Putamen (tissue), 1 donor: ENCODE measurements at places on chromosomes 7 and 10.

GRCh38 chr7:37089972-37090371 lies 358.7 kb downstream of the ELMO1 start:
- DNase-seq: no peak

DNA sequence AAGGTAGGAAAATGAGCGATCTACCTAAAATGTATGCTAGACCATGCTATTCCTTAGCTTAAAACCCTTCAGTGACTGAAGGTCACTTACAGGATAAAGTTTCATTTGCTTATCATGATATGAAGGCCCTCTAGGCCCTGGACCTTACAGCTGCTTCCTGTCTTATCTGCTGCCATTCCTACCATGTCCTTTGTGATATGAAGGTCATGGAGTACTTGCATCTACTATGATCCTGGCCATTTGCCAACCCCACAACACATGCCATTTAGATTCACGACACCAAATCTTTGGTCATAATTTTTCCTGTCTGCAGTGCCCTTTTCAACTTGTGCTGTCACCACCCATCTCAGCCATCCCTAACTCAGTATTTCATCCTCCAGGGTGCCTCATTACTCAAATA lies 181.8 kb upstream of the MDFIC start:
- DNase-seq: no peak

DNA sequence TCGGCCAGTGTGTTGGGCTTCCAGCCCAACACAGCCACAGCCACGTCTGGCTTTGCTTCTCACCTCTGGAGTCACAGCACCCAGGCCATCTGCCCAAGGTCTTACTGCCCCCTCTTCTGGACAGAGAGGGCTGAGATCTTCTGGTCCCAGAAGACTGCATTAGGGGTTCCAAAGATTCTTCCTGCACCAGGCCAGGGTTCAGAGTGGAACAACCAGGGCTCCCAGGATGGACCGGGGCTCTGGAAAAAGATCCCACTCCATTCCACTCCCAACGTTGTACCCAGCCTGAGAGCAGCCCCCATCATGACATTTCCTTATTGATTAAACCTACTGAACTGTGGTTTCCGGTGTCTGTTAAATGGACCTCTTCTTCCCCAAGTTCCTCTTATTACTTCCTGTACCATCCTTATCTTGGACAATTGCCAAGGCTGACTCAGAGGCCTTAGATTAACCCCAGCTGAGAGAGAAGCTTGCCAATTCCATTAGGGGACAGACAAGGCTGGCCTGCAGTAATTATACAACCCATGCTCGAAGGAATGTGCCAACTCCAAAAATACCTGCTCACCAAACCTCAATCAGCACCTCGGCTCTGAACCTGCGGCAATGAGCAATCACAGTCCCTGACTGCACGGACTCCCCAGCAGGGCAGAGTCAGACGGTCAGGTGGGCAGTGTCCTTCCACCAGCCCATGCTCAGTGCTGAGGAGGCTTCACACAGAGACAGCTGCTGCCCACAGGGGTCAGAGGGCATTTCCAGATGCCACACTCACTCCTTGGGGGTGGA lies 47.9 kb upstream of the NPFFR1 start:
- DNase-seq: no peak

GRCh38 chr7:117051808-117052207 lies 98.5 kb downstream of the ST7 start:
- DNase-seq: peak; percentile 58

DNA sequence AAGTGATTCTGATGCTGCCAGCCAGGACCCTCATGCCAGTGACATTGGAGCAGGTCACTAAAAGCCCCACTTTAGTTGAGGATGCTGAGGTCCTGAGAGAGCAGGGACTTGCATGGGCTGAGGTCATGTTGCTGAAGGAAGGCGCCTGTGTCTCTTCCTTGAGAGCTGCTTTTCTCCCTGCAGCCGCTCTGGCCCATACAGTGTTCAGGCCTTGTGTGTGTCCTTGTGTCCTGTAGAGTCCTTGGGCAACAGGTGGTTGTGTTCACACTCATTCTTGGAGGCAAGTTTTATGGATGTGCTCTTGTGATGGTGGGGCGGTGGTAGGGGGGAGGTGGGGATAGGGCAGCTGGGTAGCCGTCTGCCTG lies 33.3 kb downstream of the TSPAN14 start:
- no peak for DNase-seq

- DNase-seq: no peak
Measured at GRCh38 chr7:87541648-87542047, 59.0 kb downstream of the ABCB1 start.

- DNase-seq: no peak
Measured at GRCh38 chr7:77284005-77284404, 84.4 kb upstream of the FGL2 start.

DNA sequence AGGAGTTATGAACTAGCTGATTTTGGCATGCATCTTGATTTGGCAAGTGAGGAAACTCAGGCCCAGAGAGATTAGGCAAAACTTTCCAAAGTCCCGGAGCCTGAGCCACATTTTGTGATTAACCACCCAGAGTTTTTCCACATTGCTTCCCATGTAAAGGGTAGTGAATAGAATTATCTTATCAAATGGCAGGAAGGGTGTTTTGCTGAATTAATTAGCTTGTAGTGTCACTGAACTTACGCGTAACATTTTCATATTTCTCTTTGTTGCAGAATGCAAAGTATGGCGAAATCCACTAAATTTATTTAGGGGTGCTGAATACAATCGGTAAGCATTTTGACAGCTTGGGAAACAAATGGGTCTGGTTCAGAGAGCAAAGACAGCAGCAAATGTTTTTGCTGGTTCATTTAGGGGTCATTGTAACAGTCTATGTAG lies 176.2 kb downstream of the ST7 start:
- DNase-seq: no peak

GRCh38 chr10:85615556-85615955 lies 751.0 kb downstream of the GRID1 start:
- no peak for DNase-seq
